ENCODE measurements at places on chromosomes 6 and 20.

DNA sequence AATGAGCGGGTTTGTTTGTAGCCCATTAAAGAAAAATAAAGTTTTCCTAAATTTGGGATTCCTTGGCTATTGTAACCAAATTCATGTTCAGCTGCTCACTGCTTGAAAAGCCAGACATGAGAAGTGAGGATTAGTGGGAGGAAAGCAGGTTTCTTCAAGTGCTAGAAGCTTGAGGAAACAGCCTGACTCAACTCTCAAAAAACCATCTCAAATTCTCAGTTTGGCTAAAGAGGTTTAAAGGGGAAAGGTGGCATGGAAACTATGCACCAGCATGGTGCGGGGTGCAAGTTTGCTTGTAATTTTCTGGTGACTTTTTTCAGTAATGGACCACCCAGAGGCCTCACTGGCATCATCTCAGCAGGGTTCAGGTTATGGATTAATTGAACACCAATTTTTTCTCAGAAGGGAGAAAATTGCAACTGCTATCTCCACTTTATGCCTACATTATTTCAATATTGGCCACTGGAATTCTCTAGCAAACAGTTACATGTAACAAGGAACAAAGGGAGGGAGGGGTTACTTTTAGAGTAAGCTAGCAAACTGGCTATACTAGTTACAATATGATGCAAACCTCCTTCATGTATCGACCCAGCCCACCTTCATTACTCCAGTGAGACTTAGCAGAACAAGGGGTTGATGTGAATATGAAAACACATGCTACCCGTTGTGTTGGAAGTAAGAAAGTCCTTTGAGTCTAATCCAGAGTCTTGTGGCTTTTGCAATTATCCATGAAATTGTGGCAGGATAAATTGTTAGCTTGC, 85.0 kb upstream of the IFNGR1 start:
- DNase-seq, result no peak

GRCh38 chr20:22214296-22214695, 370.1 kb downstream of the FOXA2 start:
- no peak for DNase-seq

GRCh38 chr6:134123666-134124208, 71.3 kb upstream of the SLC2A12 start:
- DNase-seq, result peak; percentile 94

- no peak for DNase-seq
These were observed 16.9 kb upstream of the CSE1L start for GRCh38 chr20:49029203-49029602.

GRCh38 chr20:49758781-49759180, 45.1 kb upstream of the B4GALT5 start:
- DNase-seq, result no peak

- no peak for DNase-seq
These were observed 127.6 kb upstream of the RUNX2 start for GRCh38 chr6:45200510-45200909.

GRCh38 chr6:41331401-41332150, 3.8 kb upstream of the NCR2 start:
- DNase-seq, result no peak

DNA sequence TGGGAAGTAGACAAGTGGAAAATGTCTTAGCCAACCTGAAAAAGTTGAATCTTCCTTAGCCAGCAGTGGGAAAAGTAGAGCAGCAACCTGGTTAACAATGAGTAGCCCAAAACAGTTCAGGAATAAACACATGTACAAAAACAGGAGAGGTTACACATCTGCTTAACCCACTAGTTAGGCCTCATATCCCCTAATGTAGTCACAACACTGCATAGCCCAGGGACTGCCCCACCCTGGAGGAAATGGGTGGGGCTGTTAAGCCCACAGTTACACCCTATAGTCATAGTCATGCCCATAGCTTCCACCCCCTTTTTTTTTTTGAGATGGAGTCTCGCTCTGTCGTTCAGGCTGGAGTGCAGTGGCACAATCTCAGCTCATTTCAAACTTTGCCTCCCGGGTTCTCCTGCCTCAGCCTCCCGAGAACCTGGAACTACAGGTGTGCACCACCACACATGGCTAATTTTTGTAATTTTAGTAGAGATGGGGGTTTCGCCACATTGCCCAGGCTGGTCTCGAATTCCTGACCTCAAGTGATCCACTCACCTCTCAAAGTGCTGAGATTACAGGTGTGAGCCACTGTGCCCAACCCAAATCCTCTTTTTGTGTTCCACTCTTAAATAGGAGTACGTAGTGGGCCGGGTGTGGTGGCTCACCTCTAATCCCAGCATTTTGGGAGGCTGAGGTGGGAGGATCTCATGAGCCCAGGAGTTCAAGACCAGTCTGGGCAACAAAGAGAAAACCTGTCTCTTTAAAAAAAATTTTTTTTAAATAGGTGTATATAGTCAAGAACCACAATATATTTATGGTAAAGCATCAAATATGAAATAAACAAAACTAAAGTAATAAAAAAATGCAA, 24.5 kb downstream of the ILRUN start:
- DNase-seq, result no peak

DNA sequence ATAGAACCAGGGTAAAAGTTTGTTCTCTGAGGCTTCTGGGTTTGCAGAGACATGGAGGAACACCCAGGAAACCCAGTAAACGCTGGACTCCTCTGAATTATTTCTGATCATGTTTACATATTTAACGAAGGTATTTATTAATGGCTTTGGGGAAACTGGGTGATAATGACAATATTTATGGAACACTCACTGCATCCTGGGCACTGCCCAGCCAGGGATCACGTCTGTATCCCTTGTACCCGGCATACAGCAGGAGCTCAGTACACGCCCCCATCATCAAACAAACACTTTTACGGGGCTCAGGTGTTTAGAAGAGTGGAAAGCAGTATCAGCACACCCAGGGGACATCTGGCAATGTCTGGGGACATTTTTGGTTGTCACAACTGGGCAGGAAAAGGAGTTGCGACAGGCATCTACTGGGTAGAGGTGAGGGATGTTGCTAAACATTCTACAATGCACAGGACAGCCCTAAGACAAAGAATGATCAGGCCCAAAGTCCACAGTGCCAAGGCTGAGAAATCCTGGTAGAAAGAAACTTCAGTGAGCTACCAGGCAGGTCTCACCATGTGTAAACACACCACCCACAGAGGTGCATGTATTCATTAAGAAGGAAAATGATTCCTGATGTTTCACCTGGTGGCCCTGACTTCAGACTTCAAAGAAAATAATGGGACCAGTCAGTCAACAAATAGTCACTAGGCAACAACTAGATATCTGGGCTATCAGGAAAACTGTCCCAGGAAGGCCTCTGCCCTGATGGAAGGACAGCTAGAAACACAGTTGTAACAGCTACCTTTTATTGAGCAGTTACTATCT, 35.3 kb downstream of the ZMYND8 start:
- DNase-seq, result no peak

- DNase-seq, result no peak
These were observed 38.2 kb downstream of the C6orf132 start for GRCh38 chr6:42104095-42104803.

GRCh38 chr20:53643031-53643832, 49.6 kb upstream of the ZNF217 start:
- DNase-seq, result peak; percentile 57

DNA sequence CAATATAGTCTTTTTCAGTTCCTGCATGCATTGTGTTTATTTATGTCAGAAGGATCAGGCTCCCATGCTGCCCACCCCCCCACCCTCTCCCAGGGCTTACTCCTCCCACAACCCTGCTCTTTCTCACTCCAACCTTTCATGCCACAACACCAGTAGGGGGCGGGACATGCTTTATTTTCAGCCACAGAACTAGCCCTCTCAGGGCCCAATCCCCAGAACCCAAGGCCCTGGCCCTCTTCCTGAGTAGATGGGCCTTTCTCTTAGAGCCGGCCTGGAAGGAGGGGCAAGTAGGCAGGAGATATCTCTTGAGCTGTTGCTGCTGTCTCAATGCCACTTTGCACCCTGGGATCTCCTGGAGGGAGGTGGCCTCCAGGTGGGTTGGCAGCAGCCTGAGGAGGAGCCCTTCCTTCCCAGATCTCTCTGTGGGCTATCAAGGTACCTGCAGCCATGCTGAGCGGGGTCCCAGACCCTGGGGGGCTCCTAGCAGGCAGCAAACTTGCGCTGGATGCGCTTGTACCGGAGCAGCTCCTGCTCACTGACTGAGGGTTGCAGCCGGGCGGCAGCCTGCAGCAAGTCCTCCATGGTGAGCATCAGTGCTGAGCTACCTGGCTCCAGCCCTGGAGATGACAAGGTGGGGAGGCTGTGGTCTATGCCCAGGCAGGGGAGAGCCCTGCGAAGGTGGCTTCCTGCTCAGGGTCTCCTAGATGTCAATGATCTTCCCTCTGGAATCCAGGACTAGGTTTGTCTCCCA, 3.5 kb downstream of the GNMT start:
- DNase-seq, result no peak

DNA sequence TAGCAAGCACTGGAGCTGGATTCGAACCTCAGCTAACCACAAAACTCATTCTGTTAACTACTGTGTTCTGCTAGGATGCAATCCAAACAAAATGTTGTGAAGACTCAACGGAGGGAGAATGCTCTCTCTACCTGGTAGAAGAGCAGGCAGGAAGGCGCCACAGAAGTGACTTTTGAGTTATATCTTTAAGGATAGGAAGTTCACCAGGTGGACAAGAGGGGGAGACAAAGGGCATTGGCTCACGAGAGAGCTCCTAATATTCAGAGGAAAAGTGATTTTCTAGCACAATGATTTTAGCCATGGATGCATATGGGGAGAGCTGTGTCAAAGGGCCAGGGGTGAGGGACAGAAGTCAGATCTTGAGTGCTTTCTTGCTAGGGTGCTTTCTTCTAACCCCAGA, 108.4 kb upstream of the MAFB start:
- peak; percentile 23 for DNase-seq

GRCh38 chr6:23870496-23870895, 255.5 kb upstream of the NRSN1 start:
- no peak for DNase-seq

- peak; percentile 56 for DNase-seq
These were observed 76.7 kb downstream of the PREP start for GRCh38 chr6:105326216-105326615.

DNA sequence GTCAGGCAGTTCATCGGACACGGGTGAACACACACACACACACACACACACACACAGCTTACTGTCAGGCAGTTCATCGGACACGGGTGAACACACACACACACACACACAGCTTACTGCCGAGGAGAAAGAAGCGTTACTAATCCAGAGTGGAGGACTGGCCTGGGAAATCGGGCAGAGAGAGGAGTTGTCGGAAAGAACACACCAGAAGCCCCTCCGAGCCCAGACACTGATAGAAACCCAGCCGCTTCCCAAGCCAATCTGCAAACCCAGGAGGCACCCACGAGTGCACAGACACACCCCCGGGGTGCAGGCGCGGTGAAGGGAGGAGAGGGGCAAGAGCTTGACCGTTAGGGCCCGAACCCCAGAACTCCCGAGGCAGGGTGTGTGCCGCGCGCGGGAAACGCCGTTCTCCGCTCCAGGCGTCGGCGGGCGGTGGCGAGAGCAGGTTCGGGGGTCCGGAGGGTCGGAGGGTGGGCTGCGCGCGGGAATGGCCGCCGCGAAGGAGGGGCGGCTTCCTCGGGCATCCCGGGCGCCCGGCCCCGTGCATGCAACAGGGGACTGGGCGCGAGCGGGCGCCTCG, 636 bp downstream of the ELOVL2 start:
- no peak for DNase-seq

DNA sequence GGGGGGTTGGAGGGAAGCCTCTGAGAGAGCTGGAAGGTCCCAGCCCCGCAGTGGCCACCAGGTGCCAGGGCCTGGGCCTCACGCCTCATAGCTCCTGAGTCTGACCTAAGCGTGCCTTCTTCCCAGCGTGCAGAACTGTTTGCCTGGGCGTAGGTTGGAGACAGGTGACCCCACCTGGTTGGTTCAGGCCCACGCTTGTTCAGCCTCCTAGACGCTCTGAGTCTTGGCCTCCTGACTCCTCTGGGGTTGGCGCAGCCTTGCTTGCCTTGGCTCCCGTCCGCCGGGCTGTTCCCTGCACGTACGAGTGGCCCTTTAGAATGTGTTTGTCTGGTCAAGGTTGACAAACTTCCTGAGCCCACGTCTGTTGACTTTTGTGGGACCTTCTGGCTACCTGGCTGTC, 70.8 kb downstream of the EYA2 start:
- DNase-seq, result no peak

DNA sequence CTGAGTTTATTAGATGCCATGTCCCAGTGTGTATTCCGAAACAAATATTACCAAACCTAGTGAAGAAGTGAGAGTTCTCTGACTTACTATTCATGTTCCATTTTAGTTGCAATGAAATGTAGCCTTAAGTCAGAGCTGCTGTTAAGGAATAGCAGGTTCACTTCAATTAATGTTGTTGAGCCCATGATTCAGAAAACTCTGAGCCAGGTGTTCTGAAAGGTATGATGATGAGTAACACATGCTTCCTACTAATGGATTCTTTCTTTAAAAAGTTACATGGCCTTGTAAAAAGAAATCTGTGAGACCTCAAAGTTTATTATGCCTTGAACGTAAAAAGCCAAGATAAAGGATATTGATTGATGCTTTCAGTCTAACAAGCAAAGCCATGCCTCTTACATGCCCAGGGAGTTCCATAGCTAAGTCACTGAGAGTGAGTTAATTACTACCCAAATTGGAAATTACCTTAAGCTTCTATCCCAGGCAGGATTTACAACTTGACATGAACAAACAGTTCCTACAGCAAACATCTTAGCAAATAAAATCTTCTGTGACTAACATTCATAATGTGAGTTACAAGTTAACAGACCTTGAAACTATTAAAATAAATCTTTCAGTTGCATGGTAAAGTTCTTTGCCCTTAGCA, 122.9 kb downstream of the AKAP7 start:
- no peak for DNase-seq

DNA sequence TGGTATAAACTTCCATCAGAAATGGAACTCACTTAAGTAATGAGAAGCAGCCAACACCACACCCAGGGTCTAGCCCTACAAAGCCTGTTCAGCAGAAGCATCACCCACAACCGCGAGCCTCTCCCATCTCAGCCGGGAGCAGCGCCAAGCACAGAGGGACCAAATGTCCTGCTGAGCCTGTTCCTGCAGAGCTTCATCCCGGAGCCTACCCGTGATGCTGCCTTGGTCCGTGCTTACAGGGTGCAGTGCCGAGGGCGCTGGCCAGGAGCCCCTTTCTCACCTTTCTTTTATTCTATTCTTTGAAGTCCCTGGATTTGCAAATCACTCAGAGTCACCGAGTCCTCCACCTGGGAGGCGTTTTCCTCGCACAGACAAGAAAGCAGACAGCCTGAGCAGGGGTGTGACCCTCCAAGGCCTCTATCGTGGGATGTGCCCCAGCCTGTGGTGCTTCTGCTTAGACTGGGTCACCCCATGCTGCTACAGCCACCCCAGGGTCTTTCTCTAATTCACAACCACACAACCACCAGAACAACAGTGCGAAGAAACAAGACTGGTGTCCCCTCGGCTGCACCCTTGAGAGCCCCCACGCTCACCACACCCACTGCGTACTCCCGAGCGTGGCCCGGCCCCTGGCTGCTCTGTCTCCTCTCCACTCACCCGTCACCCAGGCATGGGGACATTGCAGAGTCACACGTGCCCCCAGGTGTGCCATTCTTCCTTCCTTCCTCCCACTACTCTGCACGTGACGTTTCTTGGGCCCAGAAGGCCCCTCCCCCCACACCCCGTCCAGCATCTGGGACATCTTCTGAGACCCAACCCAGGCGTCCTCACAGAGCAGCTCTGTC, 92.2 kb upstream of the MPC1 start:
- no peak for DNase-seq

- DNase-seq, result no peak
These were observed 17.5 kb downstream of the COL12A1 start for GRCh38 chr6:75188221-75188925.

Data from HCT116 (cell line).